ENCODE measurements at places on chromosomes 6 and 20.

- DNase-seq = no peak
Measured at GRCh38 chr6:52587001-52587400, 10.1 kb upstream of the TRAM2 start.

GRCh38 chr6:72283571-72283970, 338.3 kb upstream of the KCNQ5 start:
- no peak for DNase-seq

GRCh38 chr20:57902473-57902872, 192.7 kb upstream of the PMEPA1 start:
- no peak for DNase-seq

DNA sequence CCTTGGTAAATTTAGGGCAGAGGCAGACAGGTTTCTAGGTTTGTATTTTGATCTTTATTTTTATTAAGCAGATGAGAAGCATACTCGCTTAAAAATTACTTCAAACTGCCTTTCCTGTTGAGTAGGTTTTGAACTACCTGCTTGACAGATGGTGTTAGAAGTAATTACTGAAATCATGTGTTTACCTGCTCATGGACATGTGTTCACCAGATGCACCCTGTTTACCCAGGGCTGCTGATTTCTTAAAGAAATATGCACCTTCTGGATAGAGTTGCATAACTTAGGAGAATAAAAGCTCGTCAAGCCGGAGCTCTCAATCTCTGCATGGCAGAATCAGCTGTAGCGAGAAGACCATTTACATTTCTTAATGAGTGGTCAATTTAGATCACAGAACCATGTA, 165.1 kb downstream of the CDKAL1 start:
- DNase-seq = peak; percentile 10

DNA sequence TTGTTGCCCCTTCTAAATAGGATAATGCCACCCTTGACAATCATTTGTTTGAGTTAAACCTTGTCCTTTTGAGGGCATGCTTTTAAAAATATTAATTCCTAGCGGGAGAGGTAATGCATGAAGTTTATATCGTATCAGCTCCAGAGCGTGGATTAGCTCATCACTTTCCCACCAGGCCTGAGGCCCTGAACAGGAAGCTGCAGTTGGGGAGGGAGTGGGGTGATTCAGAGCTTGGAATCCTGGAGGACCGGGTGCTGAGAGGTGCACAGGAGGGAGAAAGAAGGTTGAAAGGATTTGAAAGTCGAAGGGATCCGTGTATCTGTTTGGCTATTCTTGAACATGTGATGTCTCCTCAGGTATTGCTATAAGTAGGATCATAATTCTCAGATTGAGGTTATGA, 25.0 kb downstream of the ZDHHC14 start:
- no peak for DNase-seq

GRCh38 chr6:138182939-138183789, 21.4 kb downstream of the ARFGEF3 start:
- DNase-seq = peak; percentile 66

DNA sequence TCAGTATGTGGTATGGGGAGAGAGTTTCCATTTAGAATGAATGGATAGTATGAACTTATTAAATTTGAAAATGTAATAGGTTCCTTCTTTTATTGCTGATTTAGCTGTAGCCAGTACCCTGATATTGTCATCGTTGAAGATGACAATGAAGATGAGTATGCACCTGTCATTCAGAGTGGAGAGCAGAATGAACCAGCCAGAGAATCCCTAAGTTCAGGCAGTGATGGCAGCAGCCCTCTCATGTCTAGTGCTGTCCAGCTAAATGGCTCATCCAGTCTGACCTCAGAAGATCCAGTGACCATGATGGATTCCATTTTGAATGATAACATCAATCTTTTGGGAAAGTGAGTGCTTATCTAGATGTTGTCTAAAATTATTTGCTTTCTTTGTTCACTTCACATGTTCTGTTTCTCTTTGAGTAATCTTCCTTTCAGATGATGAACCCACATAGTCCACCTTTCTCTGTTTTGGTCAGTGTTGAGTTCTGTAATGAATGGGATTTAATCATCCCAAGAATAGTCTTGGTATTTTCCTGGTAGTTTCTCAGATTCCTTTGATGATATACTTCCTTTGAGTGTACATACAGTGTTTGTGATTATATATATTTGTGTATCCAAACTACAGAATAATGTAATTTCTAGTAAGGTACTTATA, 23.3 kb downstream of the HSF2 start:
- DNase-seq = no peak

- no peak for DNase-seq
Measured at GRCh38 chr6:68976260-68976659, 341.2 kb downstream of the ADGRB3 start.

- no peak for DNase-seq
Measured at GRCh38 chr20:2387180-2387577, 6.5 kb downstream of the TGM6 start.

- DNase-seq = no peak
Measured at GRCh38 chr6:85464260-85464644, 14.4 kb downstream of the NT5E start.

- DNase-seq = no peak
Measured at GRCh38 chr6:47264775-47265184, 44.9 kb downstream of the TNFRSF21 start.

DNA sequence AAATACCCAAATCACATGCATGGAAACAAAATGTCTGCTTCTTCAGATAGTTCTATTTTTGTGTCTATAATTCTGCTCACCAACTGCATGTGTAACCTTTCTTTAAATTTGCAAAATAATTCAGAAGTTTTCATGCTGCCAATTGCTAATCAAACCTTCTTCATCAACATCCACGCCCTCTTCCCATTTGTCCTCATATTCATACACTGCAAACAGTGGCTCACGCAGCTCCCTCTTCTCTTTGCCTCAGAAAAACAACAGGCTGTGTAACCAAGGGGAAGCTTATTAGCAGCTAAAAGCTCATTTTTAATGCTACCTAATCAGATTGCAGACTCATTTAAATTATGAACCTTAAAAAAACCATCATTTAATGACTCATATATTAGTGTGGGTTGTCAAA, 555.0 kb upstream of the EPHA7 start:
- no peak for DNase-seq

DNA sequence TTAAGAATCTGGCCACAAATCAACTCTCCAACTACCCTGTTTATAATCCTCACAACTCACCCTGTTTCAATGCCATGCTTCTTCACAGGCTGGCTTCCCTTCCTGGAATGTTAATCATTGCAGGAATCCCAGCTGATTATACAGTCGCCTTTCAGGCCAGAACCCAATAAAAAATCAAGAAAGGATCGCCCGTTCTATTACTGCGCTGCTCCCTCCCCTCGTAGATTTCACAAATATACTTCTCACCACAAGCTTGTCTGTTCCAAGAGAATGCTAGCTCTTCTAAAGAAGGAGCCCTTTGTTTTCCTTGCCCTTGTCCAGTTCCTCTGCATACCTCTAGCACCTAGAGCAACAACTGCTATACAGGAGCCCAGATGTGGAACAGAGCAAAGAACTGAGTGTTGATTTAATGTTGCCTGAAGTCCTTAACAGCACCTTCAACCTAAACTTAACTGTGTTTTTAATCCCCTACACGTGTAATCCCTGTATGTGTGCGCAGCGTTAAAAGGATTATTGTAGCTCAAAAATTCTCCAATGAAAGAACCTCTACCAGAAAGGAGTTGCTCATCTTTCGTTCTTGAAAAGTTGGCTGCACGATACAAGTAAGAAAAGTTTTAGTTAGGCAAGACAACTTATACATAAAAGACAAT, 988 bp downstream of the ECHDC1 start:
- DNase-seq = peak; percentile 18

- no peak for DNase-seq
Measured at GRCh38 chr20:47079047-47079446, 184.4 kb downstream of the EYA2 start.

GRCh38 chr6:80535914-80536565, 429.6 kb downstream of the BCKDHB start:
- no peak for DNase-seq

- no peak for DNase-seq
Measured at GRCh38 chr6:123715006-123715863, 78.5 kb upstream of the TRDN start.

- no peak for DNase-seq
Measured at GRCh38 chr6:12666886-12667285, 49.7 kb upstream of the PHACTR1 start.

- no peak for DNase-seq
Measured at GRCh38 chr6:108039681-108040080, 34.9 kb downstream of the OSTM1 start.

DNA sequence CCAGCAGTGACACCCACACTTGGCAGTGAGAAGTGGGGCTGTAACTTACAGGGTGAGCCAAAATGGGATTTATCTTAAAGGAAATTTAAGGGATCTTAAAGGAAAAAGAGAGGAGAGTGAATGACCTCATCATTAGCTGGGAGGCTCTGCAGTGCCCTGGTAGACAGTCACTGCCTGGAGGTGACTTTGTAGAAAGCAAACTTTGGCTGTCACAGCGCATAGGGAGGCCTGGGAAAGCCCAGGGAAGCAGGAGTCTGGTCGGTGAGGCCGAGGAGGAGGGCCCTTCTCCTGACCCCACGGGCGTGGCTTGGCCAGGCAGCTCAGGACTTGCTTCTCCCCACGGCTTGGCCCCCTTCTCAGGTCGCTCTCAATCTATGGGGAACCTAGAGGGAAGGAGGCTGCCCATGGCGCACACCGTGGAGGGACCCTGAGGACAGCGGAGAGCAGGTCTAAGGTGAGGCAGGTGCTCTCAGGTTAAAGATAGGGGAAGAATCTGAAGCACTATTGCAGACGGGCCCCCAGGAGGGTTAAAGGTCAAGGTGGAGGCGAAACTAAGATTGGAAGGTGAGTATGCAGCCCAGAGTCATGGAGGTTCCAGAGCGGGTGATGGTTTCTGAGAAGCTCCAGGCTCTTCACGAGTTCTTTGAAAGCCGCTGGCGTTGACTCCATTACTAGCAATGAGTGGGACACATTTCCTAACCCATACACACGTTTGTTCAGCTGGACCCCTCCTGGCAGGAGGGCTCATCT, 15.6 kb upstream of the RIPK1 start:
- DNase-seq = no peak

- no peak for DNase-seq
Measured at GRCh38 chr20:32072168-32072750, 20.2 kb downstream of the HCK start.

DNA sequence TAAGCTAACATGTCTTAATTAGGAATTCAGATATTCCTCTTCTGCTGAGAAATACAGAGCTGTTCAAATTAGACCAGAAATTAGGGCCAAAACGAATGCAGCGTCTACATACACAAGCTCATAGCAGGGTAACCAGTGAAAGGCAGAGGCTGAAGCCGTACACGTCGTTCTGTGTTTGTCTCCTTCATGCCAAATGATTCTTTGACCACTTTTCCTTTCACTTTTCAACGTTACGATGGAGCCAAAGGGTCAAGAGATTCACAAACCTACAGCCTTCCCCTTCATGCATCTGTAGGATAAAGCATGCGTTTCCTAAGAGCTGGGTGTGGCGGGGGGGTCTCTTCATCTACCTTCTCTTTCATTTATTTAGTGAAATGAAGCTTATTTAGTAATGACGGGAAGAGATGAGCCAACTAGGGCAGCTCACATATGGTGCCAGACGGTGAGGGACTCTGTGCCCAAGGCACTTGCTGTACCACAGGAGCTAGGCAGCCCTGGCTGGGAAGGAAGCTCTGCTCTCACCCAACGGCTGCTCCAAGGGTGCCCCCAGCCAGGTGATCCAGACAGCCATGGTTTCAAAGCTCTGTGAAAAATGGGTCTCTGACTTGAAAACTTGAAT, 178.0 kb downstream of the ATXN1 start:
- DNase-seq = no peak

DNA sequence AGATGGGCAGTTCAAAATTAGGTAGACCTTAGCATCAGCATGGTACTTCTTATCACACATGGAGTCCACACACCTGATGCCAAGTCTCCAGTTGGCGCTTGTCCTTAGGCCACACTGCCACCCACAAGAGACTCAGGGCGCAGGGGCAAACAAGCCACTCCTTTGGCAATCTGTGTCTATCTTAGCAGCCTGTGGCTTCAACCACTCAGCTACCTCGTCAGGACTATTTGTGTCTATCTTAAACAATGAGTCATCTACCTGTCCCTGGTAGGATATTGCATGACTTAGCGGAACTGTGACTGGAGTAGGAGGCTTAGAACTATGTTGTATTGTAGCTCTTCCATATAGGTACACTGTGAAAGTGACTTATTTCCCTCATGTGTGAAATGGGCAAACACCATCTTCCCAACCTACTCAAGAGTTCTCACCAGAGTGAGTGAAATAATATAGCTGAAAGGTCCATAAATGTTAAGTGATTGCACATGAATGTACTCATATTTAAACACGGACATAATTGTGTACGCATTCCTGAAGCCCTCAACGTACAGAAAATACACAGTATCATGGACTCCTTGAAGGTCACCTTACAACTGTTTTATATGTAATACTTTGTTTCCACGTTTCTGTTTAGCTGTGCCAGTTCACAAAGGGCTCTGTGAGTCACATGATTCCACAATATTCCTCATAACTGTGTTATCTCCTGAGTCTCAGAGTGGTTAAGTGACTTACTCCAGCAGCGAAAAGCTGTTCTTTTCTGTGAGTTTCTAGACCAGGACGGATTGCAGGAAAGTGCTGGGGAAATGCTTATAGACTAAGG, 1.6 kb downstream of the TRIM27 start:
- no peak for DNase-seq

DNA sequence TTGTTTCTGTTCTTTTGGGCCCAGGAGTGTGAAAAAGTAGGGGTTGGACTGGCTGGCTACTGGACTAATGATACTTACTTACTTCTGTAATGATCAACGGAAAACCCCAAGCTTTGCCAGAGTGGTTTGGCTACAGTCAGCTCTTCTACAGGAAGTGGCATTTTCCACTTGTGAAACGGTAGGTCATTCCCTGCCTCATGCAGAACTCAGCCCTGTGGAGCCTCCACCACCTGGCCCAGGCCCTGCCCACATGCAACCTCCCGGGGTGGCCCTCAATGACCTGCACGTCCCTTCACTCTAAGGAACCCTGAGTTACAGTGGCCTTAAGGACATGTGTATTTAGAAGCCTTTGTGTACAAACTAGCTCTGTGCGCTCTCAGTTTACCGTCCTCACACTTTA, 140.4 kb downstream of the DTNBP1 start:
- DNase-seq = no peak

- no peak for DNase-seq
Measured at GRCh38 chr6:29553268-29554057, 6.1 kb downstream of the UBD start.

DNA sequence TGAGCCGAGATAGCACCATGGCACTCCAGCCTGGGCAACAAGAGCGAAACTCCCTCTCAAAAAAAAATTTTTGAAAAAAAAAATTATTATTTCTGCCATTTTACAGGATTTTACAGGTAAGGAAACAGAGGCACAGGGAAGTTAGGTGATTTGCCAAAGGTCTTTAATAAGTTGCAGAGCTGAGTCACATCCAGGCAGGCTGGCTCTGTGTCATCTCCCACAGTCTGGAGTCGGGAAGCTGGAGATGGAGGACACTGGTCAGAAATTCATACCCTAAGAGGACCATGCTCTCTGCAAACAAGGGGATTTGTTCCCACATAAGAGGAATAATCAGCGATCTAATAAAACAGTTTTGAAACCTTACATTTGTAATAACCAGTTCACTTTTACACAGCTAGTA, 24.1 kb downstream of the HECA start:
- no peak for DNase-seq

GRCh38 chr6:132797951-132798868, at the start of gene SLC18B1:
Gene SLC18B1 (minus strand): TSS chr6:132798637. CDS start chr6:132798456, 181 bp downstream.
- DNase-seq = no peak

All from NCI-H1092 (cell line).